ENCODE measurements at places on chromosomes 7 and 10. TPM values are rescaled to one million over a fixed set of nuclear protein-coding genes. Genes with fewer than 3 reads are reported as not detected.

Gene NACAD
- total RNA-seq = 1.9 TPM

Gene CALCR
- not detected for total RNA-seq

- no peak for DNase-seq
Measured at GRCh38 chr7:117776224-117776623, 97.0 kb downstream of the CTTNBP2 start.

- no peak for DNase-seq
Measured at GRCh38 chr7:28960071-28960840, 2.1 kb upstream of the TRIL start.

DNA sequence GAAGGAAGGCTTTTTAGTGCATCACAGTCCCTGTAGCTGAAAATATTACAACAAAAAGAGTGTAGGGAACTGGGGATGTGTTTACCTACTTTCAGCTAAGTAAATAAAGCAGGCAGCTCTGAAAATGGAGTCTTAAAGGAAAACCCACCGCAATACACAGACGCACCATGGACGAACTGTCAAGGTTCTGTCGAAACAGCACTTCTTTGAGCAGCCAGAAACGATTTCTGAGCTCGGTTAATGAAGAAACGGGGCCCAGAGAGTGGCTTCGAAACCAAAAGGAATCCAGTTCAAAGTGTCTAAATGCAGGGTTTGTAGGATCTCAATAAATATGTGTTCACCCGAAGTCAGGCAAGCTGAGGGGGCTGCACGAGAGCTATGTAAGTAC, 275.4 kb upstream of the NEBL start:
- DNase-seq = no peak

DNA sequence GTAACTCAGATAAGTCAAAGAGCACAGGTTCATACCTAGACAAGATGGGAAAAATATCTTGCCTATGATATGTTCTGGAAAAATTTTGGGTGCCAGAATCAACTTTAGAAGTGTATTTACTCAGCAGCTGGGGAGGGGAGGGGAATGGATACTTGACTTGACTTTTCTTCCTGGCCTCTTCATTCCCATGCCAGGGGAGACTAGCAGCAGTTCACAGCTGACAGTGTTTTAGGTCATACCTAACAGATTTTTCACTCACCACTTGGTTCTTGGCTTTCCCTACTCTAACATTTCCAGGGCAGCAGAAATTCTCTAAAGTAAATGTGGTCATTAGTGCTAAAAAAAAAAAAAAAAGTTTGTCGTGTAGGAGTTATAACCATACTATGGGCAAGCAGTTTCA, 46.3 kb downstream of the TAS2R16 start:
- DNase-seq = no peak

- no peak for DNase-seq
Measured at GRCh38 chr10:30192846-30193608, 133.6 kb upstream of the JCAD start.

GRCh38 chr10:12463459-12463838, 114.1 kb downstream of the CAMK1D start:
- no peak for DNase-seq

DNA sequence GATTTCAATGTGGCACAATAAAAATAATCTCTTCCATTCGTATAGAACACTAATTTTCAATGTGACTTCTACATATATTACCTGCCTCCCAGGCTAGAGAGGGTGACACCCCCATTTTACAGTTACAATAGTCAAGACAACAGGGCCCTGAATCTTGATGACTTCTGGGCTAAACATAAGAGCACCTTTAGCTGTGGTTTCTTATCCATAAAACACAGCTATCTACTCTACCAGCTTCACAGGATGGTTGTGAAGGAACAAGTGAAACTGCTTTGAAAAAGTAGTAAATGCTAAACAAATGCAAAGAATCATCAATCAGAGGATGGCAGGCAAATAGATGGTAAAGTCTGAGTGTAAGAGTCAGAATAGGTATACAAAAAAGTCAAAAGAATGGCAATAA, 3.6 kb upstream of the TLL2 start:
- DNase-seq = no peak

DNA sequence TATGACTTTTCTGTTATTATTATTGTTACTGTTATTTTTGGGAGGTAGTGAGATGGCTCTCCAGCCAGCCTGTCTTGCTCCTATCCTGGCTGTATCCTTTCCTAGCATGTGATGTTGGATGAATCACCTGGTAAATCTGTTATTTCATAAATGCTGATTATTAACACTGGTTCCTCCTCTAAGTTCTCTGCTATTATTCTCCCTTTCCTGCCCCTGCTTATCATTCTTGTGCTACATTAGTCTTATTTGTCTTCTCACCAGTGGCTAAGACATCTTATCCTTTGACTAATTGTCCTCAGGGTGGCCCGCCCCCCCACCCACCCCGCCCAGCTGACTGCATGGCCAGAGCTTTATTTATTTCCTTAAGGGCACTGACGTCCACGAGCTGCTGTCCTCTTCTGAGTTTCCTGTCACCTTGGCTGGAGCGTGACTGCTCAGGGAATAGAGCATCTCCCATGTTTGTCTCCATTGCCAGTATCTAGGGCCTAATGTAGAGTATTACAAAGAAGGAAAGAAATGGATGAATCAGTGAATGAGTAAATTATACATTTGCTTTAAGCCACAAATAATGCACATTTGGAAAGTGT, 110.1 kb upstream of the KLF6 start:
- DNase-seq = peak; percentile 80

DNA sequence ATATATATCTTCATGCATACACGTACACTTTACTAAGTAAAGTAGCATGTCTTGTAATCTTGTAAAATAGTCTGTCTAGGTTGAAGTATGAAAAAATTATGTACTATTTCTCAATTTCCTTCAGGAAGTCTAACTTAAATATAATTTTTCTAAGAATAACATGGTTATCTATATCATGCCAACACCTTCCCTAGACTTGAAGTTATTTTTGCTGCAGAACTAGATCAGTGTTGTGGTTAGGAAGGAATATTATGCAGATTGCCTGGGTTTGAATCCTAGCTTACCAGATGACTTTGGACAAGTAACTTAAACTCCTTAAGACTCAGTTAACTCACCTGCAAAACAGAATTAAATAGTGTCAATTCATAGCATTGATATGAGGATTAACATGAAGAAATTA, 142.2 kb upstream of the SEMA3A start:
- no peak for DNase-seq

Measured in dermis blood vessel endothelial cell (primary cell).